ENCODE measurements at places on chromosomes 12 and 14.

- DNase-seq: no peak
Observed at GRCh38 chr12:45309836-45310626, 94.1 kb downstream of the ANO6 start.

GRCh38 chr12:49959685-49960473, 1.8 kb upstream of the AQP5 start:
- DNase-seq: no peak

DNA sequence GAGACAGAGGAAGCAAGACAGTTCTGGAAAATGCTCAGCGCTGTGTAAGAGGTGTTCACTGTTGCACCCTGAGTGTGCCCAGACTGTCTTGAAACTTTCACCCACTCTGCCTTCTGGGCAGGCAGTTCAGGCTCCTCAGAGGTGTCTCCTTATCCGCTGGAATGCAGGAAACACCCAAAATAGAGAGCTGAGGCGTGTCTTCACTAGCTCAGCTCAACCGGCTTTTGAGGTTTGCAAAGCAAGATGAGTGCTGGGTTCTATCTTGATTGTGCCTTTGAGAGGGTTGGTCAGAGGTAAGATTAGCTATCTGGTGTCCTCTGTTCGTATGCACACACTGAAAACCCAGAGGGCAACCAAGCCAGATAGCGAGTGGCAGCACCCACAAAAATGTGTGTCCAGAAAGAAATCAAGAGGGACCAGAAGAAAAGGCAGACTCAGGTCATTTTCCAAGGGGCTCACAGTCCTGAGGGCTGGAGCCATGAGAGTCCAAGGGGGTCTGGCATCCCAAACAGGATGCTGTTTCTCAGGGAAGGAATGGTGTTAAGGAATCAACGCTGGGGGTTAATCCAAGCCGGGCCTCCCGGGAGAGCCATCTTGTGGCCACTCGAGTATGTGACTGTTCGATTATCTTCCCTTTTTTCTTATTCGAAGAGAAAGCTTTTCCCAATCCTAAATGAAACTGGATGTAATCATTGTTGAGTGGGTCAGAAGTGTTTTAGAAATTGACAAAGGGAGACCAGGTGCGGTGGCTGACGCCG, 47.1 kb downstream of the TBX3 start:
- DNase-seq: no peak

DNA sequence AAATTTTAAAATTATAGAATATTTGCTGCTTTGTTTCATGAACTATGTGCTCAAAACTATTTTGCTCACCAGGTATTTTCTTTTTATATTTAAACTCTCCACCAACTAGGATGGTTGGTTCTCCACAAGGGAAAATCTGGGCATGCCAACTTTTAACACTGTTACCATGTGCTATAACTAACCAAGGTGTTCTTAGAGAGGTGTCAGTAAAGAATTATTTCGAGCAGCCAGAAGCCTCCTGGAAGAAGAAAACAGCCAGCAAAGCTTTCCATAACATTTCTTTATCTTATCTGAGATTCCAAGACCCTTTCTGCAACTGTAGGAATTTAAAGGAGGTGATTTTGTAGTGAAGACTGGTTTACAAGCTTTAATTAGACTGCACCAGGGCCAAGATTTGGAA, 97.3 kb downstream of the PRICKLE1 start:
- no peak for DNase-seq
